ENCODE measurements at places on chromosomes 5 and 9. TPM values are rescaled to one million over a fixed set of nuclear protein-coding genes. Genes with fewer than 3 reads are reported as not detected.

The PCDHB4 gene
- total RNA-seq, result 0.05 TPM

The FAT2 gene
- total RNA-seq, result not detected

The ARHGEF39 gene
- total RNA-seq, result 17.0 TPM

The SPATA31A3 gene
- not detected for total RNA-seq

The TTC16 gene
- not detected for total RNA-seq

The ASPN gene
- total RNA-seq, result not detected

The CDC20B gene
- total RNA-seq, result not detected

The LCN9 gene
- not detected for total RNA-seq

The IFNK gene
- not detected for total RNA-seq

The IL17B gene
- not detected for total RNA-seq

The PCDHGB1 gene
- total RNA-seq, result 1.9 TPM

The DDX4 gene
- not detected for total RNA-seq

The C5orf63 gene
- 4.1 TPM for total RNA-seq

Data from A549 treated with RU486 at 1 μM for 4 hours (cell line).